ENCODE measurements at places on chromosomes 12 and 14. TPM values are rescaled to one million over a fixed set of nuclear protein-coding genes. Genes with fewer than 3 reads are reported as not detected.

SOAT2 gene
- total RNA-seq: 0.16 TPM

IGF1 gene
- total RNA-seq: 2.7 TPM

RPGRIP1 gene
- total RNA-seq: not detected

PPFIBP1 gene
- 45.8 TPM for total RNA-seq

DDN gene
- under 0.01 TPM for total RNA-seq

ACACB gene
- 7.3 TPM for total RNA-seq

GRIN2B gene
- total RNA-seq: under 0.01 TPM

TMBIM4 gene
- total RNA-seq: 54.7 TPM

TMEM30B gene
- total RNA-seq: 2.0 TPM

RTN1 gene
- total RNA-seq: 0.16 TPM

AMDHD1 gene
- total RNA-seq: 0.09 TPM

HOXC5 gene
- 0.16 TPM for total RNA-seq

POC1B gene
- 7.7 TPM for total RNA-seq

HOXC12 gene
- not detected for total RNA-seq

LTA4H gene
- total RNA-seq: 106 TPM

GOLGA3 gene
- 73.9 TPM for total RNA-seq

KCNH3 gene
- total RNA-seq: 0.52 TPM

TPH2 gene
- under 0.01 TPM for total RNA-seq

HHIPL1 gene
- 8.6 TPM for total RNA-seq

ADAMTS20 gene
- not detected for total RNA-seq

GPHN gene
- 10.1 TPM for total RNA-seq

PCED1B gene
- not detected for total RNA-seq

LRRIQ1 gene
- 0.09 TPM for total RNA-seq

LARP4 gene
- 18.9 TPM for total RNA-seq

OR11G2 gene
- total RNA-seq: not detected

MAGOHB gene
- total RNA-seq: 22.9 TPM

GALNT4 gene
- total RNA-seq: 8.7 TPM

ANO2 gene
- total RNA-seq: not detected

PTPN21 gene
- total RNA-seq: 8.2 TPM

FOXM1 gene
- 1.3 TPM for total RNA-seq

All from bronchial smooth muscle cell (primary cell).